ENCODE measurements at places on chromosomes 6 and 20.

- no peak overlapping the region for H3K4me3 ChIP-seq
- H3K4me1 ChIP-seq, result peaks cover 63% of the 10 kb centered on the region
- H3K36me3 ChIP-seq, result no peaks in the 10 kb centered on the region
- H3K27me3 ChIP-seq, result no peaks in the 10 kb centered on the region
- DNase-seq, result no peak
- no peak overlapping the region for H3K27ac ChIP-seq
These were observed 24.9 kb upstream of the SIRPA start for GRCh38 chr20:1870323-1870722.

DNA sequence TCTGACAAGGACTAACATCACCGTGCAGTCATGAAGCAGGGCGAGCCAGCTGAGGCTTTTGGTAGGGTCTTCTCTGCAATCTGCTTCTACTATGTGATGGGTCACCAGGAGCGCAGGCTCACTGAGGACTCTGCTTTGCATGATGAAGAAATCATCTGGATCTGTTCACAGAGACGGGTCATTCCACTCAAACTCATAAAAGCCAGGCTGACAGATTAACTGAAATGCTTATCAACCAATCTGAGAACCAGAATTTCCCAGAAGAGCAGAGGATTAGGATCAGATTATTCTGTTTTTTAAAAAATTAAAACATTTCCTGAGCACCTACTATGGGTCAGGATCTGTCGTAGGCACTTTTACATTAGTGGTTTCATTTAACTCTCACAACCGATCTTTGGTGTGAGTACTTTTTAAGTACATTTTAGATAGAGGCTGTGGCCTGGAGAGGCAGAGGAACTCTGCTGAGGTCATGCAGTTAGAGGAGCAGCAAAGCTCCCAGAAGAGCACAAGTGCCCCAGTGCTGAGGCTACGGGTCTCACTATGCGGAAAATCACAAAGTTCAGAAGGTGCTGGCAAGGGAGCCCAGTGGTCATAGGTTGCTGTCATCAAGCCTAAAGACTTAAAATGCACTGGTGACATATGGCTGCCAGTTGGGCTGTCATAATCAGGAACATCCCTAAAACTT lies 109.1 kb downstream of the BACH2 start:
- no peak for DNase-seq
- H3K27me3 ChIP-seq, result no peaks in the 10 kb centered on the region
- H3K4me1 ChIP-seq, result no peaks in the 10 kb centered on the region
- no peak overlapping the region for H3K4me3 ChIP-seq

DNA sequence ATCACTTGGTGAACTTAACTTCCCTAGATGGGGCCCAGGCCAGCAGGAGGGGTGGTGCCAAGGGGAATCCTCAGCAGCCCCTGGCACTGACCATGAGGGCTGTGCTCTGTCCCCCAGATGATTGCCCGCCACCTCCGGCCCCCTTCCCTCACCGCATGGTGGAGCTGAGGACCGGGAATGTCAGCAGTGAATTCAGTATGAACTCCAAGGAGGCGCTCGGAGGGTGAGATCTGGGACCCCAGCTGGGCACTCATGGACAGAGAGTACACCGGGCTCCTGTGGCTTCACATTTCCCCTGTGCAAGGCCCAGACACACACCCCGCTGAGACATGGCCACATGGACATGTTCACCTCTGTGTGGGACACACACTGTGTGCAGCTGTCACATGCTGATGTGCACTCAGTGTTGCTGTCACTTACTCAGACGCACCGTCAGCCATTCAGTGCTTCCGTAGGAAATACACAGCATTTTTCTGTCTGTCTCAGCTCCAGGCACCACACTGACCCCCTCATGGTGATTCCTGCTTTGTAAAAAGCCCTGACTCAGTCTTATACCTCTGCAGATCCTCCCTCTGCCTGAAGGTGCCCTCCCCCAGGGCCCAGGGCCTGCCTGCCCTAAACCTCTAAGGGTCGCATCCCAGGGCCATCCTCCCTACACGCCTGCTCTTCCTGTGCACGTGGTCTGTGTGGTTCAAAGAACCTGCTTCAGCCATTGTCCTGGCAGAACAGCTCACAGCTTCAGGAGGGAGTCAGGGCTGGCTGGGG lies 4.4 kb downstream of the MYLK2 start:
- H3K36me3 ChIP-seq, result no peaks in the 10 kb centered on the region
- DNase-seq, result no peak
- peaks cover 67% of the 10 kb centered on the region for H3K27me3 ChIP-seq
- no peak overlapping the region for H3K4me3 ChIP-seq

- no peaks in the 10 kb centered on the region for H3K27me3 ChIP-seq
- no peak for DNase-seq
- H3K4me3 ChIP-seq, result no peak overlapping the region
- no peaks in the 10 kb centered on the region for H3K36me3 ChIP-seq
- no peak overlapping the region for H3K27ac ChIP-seq
These were observed 33.8 kb upstream of the LCA5 start for GRCh38 chr6:79571030-79571367.

- H3K4me3 ChIP-seq, result no peak overlapping the region
- H3K36me3 ChIP-seq, result no peaks in the 10 kb centered on the region
- no peak overlapping the region for H3K27ac ChIP-seq
- DNase-seq, result no peak
- peaks cover 5% of the 10 kb centered on the region for H3K27me3 ChIP-seq
These were observed 5.9 kb downstream of the RPS6KA2 start for GRCh38 chr6:166621114-166621540.

DNA sequence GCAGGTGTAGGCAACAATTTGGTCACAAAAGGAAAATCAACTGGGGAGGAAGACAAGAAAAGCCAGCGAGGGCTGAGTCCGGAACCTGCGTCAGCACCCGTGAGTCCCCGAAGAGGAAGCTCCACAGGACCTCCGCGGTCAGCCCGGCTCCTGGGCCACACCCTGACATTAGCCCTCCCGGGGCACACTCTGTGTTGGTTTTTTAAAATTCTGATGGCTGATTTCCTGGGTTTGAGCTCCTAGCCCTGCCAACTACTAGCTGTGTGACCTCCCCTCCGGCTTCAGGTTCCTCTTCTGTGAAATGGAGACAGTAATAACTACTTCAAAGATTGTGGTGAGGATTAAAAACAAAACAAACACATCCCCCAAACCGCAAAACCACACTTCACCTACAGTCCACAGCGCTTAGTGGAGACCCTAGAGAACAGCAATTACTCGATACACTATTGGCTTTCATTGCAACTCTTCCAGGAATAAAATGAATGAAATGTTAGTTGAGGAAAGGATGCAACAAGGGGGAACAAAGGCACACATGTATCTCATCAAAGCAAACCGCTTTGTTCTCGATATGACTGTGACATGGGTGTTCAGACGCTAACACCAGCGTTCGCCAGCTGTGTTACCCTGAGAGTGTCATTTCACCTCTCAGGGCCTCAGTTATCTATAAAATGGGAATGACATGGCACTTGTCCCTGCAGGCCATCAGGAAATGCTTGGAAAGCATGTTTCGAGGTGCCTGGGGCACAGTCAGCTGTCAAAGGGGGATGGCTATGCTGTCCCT lies 985 bp downstream of the ZBP1 start:
- peaks cover 81% of the 10 kb centered on the region for H3K27me3 ChIP-seq
- H3K36me3 ChIP-seq, result no peaks in the 10 kb centered on the region
- H3K27ac ChIP-seq, result no peak overlapping the region
- no peaks in the 10 kb centered on the region for H3K4me1 ChIP-seq
- H3K4me3 ChIP-seq, result no peak overlapping the region

DNA sequence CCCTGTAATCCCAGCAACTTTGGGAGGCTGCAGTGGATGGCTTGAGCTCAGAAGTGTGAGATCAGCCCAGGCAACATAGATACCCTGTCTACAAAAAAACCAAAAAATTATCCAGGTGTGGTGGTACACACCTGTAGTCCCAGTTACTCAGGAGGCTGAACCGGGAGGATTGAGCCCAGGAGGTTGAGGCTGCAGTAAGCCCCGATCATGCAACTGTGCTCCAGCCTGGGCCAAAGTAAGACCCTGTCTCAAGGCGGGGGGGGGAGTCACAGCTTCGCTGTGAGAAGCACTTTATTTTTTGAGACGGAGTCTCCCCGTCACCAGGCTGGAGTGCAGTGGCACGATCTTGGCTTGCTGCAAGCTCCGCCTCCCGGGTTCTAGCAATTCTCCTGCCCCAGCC lies 54.2 kb downstream of the EZR start:
- no peak overlapping the region for H3K27ac ChIP-seq
- DNase-seq, result no peak
- no peaks in the 10 kb centered on the region for H3K4me1 ChIP-seq
- no peaks in the 10 kb centered on the region for H3K27me3 ChIP-seq

DNA sequence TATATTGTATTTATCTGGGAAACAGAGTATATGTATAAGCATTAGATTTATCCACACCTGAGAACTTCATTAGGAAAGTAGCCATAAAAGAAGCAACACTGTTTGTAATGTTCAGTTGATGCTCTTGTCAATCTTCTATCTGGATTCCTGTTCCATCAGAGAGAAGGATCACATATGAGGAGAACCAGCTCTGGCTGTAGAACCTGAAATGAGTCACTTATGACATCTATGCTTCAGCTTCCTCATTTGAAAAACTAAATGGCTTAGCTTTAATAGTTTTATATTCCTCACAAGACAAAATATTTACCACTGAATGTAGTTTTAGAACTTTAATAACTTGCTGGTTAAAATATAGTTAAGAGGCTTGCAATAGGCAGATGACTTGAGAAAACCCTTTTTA lies 144.7 kb downstream of the TASP1 start:
- H3K4me1 ChIP-seq, result no peaks in the 10 kb centered on the region
- no peaks in the 10 kb centered on the region for H3K27me3 ChIP-seq
- no peak overlapping the region for H3K27ac ChIP-seq
- DNase-seq, result no peak
- H3K36me3 ChIP-seq, result no peaks in the 10 kb centered on the region
- H3K4me3 ChIP-seq, result no peak overlapping the region

DNA sequence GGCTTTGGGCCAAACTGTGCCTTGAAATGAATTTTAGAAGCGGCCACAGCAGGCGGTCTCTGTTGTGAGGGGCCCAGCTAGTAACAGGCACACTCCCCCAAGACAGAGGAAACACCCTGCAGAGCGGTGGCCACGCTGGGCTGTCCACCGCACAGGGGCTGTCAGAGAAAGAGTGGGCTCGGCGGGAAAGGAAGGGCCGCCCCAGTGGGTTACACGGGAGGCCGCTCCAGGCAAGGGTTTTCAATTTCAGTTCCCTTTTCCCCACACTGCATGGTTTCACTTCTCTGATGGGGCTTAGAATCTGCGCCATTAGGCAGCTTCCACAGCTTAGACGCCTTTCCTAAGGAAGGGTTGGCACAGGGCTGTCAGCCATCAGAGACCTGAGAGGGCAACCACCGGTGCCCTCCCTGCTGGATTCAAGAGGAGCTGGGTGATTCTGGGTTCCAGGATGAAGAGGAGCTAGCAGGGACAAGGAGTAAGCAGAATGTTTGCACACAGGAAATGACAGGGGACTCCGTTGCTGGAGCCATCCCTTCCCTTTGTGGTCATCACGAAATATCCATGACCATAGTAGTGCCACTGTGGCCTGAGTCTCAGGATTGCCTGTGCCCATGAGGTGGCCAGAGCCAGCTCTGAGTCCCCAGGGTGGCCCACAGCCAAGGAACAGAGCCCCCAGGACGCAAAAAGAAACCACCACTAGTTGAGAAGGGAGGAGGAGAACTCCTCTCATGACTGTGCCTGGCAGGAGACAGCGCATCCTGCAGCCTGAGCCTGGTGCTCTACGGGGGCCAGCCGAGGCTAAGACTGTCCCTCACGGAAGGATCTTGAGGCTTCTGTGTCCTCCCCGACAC lies 282.7 kb downstream of the NRN1 start:
- H3K36me3 ChIP-seq, result no peaks in the 10 kb centered on the region
- no peak for DNase-seq
- no peaks in the 10 kb centered on the region for H3K4me1 ChIP-seq
- H3K27ac ChIP-seq, result no peak overlapping the region
- H3K4me3 ChIP-seq, result no peak overlapping the region

GRCh38 chr6:39843305-39844020 lies 51.3 kb downstream of the DAAM2 start:
- H3K4me3 ChIP-seq, result no peak overlapping the region
- no peak for DNase-seq
- H3K27me3 ChIP-seq, result no peaks in the 10 kb centered on the region
- H3K4me1 ChIP-seq, result no peaks in the 10 kb centered on the region
- no peak overlapping the region for H3K27ac ChIP-seq

GRCh38 chr6:125748406-125749172 lies 843 bp upstream of the HEY2 start:
- DNase-seq, result peak; percentile 12
- H3K4me1 ChIP-seq, result peaks cover 46% of the 10 kb centered on the region
- H3K36me3 ChIP-seq, result no peaks in the 10 kb centered on the region
- H3K27me3 ChIP-seq, result peaks cover 60% of the 10 kb centered on the region
- H3K4me3 ChIP-seq, result peak overlapping the region; percentile 65

DNA sequence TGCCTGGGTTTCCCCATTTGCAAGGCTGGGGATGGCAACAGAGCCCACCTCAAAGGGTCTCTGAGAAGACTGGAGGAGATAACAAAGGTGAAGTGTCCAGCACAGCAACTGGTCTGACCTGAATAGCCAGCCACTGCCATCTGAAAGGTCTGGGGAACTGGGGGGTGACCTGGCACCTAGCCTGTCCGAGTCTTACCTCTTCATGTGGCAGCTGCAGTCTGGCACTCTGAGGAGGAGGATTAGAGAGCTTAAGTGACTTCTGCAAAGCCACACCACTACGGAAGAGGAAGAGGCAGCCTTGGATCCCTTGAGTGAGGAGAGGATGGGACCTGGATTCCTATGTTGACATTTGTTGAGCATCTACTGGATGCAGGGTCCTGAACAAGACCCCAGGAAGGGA lies 22.2 kb downstream of the C20orf203 start:
- no peak overlapping the region for H3K27ac ChIP-seq
- no peak for DNase-seq
- H3K27me3 ChIP-seq, result peaks cover 38% of the 10 kb centered on the region
- H3K36me3 ChIP-seq, result no peaks in the 10 kb centered on the region
- H3K4me1 ChIP-seq, result peaks cover 18% of the 10 kb centered on the region

Data from HepG2 (cell line).